ENCODE measurements at places on chromosomes 16 and 17.

- DNase-seq: no peak
Observed at GRCh38 chr16:1900452-1900774, 17.8 kb downstream of the HS3ST6 start.

DNA sequence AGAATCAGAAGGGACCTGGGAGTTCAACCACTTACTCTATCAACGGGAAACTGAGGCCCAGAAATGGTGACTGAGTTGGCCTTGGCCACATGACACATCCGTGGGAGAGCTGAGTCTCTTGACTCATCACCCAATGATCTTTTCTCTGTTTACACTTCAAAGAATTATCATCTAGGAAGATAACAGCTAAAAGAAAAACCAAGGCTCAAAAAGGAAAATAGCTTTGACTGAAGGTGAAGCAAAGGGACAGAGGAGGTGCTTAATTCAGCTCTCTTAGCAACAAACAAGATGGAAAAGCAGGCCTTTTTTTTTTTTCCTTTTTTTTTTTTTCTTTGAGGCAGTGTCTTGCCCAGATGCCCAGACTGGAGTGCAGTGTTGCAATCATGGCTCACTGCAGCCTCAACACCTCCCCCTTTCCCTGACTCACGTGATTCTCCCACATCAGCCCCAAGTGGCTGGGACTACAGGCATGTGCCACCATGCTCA is 16.7 kb downstream of the ERCC4 start:
- peak; percentile 70 for DNase-seq

DNA sequence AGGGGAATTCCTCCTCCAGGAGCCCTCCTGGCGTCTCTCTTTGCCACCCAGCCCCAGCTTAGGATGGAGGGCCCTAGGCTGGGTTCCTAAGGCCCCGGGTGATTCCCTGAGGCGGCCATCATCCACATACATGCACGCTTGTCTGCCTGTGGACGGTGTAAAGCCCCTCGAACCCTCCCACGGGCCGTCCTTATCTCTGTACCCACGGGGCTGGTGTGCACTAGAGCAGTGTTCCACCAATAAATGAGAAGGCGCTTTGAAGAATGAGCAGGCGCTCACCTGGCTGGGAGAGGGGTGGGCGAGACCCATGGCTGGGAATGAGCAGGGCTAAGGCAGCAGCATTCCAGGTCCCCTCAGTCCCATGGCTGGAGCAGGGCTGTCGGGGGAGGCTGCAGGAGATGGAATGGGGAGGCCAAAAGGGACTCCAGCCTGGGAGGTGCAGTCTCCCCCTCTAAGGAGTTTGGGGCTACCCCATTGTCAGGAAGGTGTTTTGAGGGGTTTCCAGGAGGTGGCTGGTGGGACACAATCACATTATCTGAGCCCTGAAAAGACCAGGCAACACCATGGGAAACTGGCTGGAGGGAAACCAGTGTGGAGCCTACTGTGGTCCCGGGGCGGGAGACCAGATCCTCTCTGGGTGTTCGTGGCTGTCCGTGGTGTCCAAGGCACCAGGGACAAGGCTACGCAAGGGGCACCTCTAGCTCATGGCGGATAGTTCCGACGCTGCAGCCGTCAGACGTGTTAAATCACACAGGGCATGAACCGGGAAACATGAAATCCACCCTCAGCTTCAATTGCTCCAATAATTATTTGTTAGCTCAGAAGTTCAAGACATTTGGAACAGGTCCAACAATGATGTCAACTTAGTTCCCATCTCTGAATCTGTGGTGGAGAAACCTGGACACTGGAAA is 87.5 kb upstream of the DNAH17 start:
- no peak for DNase-seq

DNA sequence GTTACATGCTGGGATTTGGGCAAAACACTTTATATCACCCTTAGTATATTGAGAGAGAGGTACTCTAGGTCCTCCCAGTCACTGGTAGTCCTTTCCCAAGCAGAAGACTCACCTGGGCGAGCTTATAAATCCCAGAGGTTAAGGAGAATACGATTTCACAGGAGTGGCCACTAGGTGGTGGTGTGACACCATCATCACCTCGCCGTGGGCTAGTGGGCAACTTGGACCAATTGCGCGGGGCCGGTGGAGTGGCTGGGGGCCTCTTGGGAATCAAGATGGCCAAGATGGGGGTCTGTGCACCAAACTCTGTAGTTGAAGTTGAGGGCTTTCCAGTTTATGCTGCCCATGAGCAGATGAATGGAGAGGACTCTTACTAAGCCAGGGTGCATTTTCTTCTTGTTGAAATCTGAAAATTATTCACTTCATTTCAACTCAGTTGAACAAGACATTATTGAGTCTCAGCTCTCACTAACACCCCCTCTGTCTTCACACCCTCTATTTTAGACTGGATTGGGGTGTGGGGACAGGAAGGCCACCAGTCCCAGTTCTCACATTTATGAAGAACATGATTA is 38.2 kb upstream of the PIRT start:
- DNase-seq: no peak

- DNase-seq: no peak
Observed at GRCh38 chr16:13245713-13246377, 344.4 kb downstream of the SHISA9 start.

DNA sequence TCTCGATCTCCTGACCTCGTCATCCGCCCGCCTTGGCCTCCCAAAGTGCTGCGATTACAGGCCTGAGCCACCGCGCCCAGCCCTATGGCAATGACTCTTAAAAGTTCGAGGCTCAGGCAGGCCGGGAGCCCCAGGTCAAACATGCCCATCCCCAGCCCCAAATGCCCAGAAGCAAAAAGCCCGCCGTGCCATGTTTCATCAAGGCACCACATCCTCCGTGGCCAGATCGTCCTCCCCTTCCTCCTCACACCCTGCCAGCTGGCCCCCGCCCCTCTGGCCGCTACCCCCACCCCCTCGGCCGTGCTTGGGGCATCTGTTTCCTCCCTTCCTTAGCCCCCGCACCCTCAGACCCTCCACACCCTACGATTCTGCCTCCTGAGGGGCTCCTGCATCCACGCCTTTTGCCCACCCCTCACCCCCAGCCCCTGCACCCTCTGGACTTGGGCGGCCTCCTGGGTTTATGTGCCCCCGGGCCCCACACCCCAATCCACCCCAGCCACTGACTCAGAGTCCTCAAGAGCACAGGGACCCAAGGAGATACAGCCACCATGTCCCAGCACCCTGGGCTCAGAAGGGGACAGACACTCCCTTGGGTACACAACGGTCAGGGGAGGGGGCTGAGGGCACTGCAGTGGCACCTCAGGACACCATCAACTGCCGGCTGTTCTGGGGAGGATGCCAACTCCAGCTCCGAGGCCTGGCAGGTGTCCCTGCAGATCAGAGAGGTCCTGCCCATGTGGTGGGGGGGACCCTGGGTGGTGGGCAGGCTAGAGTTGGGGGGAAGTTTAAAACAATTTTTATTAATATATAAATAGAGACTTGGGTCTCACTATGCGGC is 7.1 kb downstream of the CTRB1 start:
- DNase-seq: peak; percentile 1

DNA sequence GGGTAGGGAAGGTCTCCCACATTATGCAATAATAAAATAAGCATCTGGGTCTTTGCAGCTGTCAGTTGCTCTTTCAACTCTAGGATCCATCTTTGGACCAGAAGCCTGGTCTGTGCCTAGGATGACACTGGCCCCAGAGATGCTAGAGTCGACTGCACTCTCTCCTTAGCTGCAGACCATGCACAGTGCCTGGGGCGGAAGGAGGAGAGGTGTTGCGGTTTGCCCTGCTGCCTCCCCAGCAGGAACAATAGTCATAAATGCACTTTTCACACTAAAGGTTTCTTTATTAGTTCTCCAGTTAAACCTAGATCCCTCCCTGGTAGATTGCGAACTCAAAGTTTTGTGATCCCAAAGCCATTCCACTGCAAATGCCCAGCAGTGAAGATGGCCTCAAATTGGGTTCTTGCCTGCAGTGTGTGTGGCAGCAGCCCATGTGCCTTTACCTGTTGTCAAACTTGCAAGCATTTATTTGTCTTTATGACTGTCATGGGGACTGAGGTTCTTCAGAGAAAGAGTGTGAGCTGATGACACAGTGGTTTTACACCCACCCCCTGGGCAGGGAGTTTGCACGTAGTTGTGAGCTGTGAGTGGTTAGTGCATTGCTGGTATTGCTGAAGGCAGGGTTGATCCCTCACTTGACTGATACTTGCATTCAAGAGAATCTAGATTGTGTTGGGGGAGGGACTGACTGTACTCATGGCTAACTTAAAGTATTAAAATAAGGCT is 10.3 kb downstream of the ATXN1L start:
- DNase-seq: no peak

- no peak for DNase-seq
Observed at GRCh38 chr16:58497468-58497867, 2.5 kb upstream of the NDRG4 start.

DNA sequence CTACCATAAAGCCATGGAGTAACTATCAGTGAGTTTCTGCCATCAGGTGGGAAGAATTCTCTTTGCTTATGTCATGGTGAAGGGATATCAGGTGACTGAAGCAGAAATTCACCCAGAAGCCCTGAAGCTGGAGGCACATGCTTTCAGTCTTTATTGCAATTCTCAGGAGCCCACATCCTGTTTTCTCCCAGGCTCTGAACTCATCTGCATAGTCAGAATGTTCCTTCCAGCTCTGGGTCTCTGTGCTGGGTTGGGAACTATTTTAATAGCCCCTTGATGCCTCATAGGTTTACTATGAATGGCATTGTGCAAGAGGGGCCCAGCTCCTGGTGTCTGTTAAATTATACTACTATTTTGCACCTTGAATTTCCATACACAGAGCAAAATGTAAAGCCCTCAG is 198.4 kb upstream of the SOX9 start:
- DNase-seq: peak; percentile 75

- DNase-seq: no peak
Observed at GRCh38 chr17:18028952-18029540, 9.9 kb downstream of the ATPAF2 start.

DNA sequence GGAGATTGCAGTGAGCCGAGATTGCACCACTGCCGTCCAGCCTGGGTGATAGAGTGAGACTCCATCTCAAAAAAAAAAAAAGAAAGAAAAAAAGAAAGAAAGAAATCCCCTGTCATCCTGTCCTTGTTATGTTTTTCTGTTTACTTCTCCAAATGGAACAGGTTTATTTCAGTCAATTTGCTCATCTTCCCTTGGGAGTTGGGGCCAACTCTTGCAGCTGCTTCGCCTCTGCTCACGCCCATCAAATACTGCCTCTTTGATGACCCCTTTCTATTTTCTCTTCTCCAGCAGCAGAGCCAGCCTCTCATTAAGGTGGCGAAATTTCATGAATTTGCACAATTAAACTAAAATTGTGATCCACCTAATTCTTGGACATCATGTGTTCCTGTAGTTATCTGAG is 173.4 kb downstream of the ZNF18 start:
- no peak for DNase-seq

DNA sequence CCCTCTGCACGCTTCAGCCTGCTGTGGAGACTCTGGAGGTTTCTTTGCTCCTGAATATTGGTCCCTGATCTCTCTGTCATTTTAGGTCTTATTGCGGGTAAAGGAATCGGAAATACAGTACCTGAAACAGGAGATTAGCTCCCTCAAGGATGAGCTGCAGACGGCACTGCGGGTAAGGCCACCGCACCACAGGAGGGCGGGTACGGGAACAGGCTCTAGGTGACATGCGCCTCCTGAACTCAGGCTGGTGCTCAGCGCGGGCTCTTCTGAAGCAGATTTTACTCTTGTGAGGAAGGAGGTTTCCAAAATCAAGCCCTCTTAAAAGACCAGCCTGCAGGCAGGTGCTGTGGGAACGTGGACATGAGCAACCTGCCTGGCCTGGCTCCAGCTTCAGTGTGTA is 29.8 kb downstream of the PLD6 start:
- DNase-seq: no peak

DNA sequence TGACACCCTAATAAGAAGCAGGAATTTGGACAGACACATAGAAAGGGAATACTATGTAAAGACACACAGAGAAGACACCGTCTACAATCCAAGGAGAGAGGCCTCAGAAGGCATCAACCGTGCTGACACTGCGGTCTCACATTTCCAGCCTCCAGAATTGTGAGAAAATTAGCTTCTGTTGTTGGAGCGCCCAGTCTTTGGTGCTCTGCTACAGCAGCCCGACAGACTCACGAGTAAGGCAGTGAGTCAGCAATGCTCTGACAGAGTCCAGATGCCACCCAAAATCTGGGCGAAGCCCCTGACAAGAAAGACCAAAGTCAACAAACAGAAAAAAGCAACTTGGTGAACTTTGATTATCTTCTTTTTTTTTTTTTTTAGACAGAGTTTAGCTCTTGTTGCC is 32.5 kb upstream of the RAI1 start:
- no peak for DNase-seq

- peak; percentile 94 for DNase-seq
Observed at GRCh38 chr17:57868007-57868909, 18.4 kb upstream of the MRPS23 start.

- peak; percentile 52 for DNase-seq
Observed at GRCh38 chr17:59165933-59166342, 10.4 kb downstream of the PRR11 start.

DNA sequence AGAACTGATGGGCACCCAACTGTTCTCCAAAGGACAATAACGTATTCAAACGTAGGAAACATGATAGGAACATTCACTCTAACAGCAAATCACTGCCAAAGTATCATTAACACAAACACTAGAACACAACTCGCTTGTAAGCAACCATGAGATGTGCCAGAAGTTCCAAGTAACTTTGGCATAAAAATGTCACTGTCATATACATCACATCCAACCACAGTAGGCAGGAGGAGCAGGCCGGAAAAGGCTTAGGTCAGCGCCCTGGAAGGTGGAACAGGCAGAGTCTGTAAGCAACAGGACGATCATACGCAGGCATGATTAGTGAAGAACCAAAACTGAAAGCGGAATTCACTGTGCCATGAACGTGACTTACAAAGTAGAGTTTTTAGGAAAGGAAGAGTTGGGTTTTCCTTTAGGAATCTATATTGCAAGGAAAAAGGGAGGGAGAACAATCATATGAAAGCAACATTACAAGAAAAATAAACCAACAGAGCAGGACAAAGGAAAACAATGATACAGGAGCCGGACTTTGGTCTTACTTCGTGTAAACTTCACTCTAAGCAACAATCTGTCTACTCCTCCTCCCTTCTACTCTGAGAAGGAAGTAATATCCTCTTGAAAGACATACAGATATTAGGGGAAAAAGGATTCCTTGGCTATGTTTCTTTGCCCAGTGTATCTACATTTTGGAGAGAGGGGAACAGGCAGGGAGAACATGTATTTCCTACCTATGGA is 52.3 kb downstream of the YWHAE start:
- DNase-seq: peak; percentile 30

DNA sequence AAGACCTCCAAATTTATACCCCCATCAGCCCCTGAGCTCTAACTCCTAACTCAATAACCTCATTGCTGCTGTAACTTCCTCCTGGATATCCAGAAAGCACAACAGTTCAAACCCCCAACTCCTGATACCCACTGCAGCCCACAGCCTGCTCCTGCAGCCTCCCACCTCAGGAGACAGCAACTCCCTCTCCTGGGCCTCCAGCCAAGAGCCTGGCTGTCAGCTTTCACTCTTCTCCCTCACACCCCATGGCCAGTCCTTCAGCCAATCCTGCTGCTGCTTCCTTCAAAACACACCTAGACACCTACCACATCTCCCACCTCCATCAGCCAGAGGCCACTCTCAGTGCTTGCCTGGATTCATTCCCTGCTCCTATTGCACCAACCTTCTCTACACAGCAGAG is 5.4 kb downstream of the GINS2 start:
- no peak for DNase-seq

All from HCEC 1CT (cell line).